ENCODE measurements at places on chromosomes 3 and 15.

DNA sequence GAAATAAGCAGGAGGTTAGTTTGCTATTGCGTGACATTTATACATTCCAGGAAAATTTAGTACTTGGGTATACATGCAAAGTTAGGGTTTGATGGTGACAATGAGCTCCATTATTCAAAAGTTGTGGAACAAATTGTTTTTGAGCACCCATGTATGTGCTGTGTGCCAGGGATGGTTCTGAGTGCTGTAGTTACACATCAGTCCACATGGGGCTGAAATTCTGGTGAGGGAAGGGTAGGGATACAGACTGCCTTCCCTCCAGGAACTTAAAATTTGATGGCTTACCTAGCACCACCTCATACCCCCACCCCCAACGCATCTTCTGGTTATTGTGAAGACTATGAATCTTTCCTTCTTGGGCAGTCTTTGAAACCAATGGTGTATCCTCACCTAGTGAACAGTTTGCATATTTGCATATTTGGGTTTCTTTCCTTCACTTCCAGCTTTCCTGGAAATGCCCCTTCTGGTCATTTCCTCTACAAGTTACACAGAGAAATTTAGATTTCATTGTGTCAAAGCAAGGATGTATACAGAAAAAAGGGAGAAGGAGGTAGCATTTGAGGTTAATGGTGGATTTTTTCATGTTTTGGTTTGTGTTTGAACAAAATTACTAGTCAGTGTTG is 222.0 kb upstream of the IL12A start:
- DNase-seq, result no peak

GRCh38 chr3:101778385-101779046 is 495 bp upstream of the NXPE3 start:
- DNase-seq, result no peak

DNA sequence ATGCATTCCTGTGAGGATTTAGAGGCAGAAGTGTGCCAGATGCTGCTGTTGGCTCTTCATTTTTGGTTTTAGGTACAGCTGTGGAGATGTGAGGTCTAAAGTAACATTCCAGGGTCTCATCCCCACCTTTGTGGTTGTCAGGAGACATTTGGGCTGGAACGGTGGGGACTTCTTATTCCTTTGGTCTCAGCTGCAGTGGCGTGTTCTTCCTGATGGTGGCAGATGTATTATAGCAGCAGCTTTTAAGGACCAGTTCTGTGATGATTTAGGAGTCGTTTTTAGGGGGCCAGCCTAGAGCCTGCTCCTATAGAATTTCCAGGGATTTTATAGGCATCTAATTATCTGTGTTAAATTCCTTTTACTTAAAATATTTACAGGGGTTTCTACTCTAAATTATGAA is 221.0 kb upstream of the EOMES start:
- peak; percentile 1 for DNase-seq

- DNase-seq, result no peak
Observed at GRCh38 chr15:87744815-87745214, 511.7 kb downstream of the NTRK3 start.

GRCh38 chr3:194344012-194344411 is 7.1 kb downstream of the CPN2 start:
- DNase-seq, result peak; percentile 77

DNA sequence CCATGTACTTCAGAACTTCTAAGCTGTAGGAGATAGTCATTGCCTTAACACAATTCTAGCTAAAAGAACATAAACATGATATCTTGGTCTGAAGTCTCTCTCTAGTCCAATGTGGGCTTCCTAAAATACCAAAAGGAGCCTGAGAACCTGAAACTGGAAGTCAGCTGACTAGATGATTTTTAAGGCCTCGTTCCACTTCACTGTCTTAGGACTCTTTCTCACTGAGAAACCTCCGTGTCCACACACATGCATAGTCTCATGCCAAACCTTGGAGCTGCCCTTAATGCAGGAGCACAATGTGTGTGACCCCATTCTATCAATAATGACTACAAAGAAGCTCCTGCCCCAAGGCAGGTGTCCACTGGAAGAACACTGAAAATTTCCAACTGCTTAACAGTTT is 87.7 kb downstream of the ETFA start:
- no peak for DNase-seq

- DNase-seq, result no peak
Observed at GRCh38 chr3:122066331-122067213, 11.4 kb downstream of the CD86 start.

- no peak for DNase-seq
Observed at GRCh38 chr15:62279041-62279440, 114.0 kb upstream of the C2CD4B start.

DNA sequence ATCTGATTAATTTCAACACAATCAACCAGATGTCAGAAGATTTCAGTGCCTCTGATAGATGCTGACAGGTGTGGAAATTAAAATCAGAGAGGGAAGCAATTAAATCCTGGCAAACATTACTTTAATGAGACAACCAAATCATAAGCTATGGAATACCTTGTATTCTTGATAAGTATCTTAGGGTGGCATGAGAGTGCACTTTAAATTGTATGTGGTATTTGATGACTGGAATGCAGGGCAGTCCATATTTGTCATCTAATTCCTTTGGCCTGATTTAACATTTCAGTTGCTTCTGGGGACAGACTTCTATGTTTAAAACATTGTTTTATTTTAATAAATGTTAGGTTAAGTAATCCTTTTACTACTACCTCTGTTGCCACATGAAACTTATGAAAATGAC is 184.1 kb downstream of the LPP start:
- no peak for DNase-seq

GRCh38 chr15:27820232-27820631 is 278.9 kb downstream of the OCA2 start:
- DNase-seq, result no peak

- DNase-seq, result no peak
Observed at GRCh38 chr3:48057521-48057920, 41.3 kb upstream of the MAP4 start.

- DNase-seq, result no peak
Observed at GRCh38 chr3:107848351-107848915, 242.4 kb downstream of the CD47 start.

- DNase-seq, result peak; percentile 32
Observed at GRCh38 chr3:155870945-155871745, 695 bp downstream of the GMPS start.

- DNase-seq, result no peak
Observed at GRCh38 chr3:149657321-149657925, 402 bp downstream of the WWTR1 start.

DNA sequence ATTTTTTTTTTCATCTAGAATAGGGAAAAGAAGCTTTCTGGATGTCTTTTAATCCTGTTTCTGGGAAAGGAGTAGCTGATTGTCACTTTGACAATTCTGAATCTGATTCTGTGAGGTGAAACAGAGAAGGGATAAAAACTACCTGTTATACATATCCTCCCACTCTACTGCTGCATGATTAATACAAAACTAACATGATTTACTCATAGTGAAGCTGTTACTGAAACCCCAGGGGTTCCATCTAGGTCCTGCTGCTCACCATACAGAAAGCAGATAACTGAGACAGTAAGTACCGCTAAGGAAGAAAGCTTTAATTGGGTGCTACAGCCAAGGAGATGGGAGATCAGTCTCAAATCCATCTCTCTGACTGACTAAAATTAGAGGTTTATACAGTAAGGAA is 610.9 kb upstream of the ALCAM start:
- no peak for DNase-seq

- DNase-seq, result no peak
Observed at GRCh38 chr3:64625381-64625780, 62.4 kb downstream of the ADAMTS9 start.

- no peak for DNase-seq
Observed at GRCh38 chr3:87351937-87352336, 75.6 kb upstream of the POU1F1 start.

GRCh38 chr3:139470199-139470598 is 6.1 kb downstream of the RBP2 start:
- no peak for DNase-seq

DNA sequence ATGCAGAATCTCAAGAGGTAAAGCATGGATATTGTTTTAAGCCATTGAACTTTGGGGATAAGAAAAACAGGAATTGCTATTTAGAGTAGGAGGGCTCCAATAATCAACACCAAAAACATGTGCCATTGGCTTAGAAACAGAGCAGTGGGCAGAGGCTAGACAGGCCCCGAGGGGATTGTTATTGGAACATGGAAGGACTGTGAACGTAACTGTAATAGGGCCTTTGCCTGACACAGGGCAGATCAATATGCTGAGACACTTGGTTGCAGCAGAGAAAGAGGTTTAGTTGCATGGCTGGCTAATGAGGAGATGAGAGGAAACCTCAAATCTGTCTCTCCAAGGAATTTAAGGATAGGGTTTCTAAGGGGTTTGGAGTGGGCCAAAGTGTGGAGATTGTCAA is 36.9 kb upstream of the RAF1 start:
- DNase-seq, result no peak

DNA sequence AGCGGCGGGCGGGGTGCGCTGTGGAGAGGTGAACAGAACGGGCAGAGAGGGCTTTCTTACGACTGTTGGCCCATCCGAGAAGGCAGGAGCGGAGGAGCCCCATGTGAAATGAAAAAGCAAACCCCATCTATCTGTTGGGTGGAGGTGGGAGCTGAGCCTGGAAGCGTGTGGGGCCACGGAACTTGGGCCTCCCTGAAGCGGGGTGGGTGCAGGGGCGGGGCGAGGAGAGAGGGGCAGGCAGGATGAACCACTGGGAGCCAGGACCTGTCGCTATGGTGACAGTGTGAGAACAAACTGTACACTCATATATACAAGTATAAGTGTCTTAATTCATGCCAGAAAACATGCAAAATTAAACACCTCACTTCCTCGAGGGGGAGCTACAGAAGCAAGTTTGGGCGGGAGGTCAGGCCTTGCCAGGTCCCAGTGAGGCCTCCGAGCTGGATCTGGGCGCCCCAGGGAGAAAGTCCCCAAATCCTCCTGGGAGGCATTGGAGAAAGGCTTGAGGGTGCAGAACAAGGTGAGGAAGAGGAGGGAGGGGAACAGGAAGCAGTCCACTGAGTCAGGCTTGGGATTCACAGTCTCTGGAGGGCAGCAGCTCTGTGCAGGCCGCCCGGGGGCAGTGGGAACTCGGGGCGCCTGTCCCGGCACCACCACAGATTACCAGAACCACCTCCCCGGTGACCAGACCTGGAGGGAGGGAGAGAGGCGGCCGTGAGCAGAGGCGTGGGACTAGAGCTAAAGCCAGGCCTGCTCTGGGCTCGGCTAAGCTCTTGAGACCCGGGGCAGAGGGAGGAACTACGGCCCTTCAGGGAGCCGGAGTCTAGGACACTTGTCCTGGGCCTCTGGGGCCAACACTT is 34.8 kb downstream of the RBPMS2 start:
- no peak for DNase-seq

DNA sequence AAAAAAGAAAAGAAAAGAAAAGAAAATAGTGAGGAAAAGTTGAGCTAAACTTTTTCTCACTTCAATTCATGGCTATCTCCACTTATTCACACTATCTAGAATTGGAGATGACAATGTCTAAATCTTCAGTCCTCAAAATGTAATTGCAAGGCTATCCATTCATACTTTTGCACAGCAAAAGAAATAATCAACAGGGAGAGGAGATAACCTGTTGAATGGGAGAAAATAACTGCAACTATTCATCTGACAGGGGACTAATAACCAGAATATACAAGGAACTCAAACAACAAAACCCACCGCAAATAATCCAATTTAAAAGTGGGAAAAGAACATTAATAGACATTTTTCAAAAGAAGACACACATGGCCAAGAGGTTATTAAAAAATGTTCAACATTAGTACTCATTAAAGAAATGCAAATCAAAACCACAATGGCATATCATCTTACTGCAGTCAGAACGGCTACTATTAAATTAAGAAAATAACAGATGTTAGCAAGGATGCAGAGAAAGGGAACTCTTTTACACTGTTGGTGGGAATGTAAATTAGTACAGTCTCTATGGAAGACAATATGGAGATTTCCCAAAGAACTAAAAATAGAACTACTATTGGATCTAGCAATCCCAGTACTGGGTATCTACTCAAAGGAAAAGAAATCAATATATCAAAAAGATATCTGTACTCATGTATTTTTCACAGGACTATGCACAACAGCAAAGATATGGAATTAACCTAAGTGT is 73.5 kb upstream of the PPIB start:
- no peak for DNase-seq

DNA sequence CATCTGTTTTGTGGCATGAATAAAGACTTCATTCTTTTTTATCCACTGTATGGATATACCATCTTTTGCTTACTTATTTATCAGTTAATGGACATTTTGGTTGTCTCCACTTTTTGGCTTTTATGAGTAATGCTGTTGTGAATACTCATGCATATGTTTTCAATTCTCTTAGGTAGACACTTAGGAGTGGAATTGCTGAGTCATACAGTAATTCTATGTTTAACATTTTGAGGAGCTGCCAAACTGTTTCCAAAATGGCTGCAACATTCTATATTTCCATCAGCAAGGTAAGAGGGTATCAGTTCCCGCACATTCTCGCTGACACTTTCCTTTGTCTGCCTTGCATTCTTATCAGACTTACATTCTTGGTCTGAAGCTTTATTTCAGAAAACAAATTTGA is 191.1 kb downstream of the WNT5A start:
- no peak for DNase-seq

GRCh38 chr3:104359546-104359945 is 1007.2 kb upstream of the ALCAM start:
- no peak for DNase-seq

GRCh38 chr3:6528951-6529350 is 332.0 kb upstream of the GRM7 start:
- DNase-seq, result no peak

DNA sequence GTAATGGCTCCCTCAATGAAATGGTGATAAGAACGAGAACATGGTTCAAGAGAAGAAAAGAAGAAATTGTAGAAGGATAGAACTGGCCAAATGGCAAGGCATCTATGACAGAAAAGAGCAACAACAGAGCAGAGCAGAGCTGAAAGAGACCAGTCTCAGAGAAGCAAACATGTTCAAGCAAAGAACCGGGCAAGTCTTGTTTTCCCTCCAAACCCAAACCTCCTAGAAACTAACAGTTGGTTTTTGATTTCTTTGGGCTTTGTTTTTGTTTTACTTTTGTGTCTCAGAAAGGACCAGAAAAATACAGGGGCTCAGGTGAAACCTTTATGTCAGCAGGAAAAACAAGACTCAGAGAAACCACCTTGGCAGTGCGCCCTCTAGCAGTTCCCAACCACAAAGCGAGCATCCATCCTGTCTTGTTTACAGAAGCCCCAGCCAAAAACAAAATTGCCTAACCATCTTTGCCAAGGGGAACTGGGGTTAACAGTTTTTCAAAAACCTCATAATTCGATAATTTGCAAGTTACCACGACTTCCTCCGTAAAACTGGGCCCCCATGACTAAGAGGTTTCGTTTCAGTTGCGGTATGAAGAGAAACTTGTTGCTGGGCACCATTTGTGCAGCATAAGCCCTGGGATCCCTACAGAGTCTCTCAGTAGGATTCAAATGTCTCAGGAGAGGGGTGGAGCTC is 159.2 kb upstream of the SLC24A5 start:
- no peak for DNase-seq

DNA sequence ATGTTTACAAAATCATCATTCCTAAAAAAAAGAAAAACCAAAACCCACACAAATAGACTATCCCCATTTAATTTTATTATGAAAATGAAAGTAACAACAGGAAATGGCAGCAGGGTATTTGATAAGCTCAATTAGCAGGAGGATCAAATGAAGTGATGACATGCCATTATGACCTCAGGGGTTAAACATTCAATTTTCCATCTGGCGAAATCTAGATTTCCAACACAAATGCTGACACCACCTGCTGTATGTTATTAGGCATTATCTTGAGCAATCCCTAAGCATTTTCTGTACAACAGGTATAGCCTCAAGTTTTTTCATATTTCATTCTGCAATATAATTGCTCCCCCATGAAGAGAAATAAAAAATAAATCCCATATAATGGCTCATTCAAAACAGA is 57.1 kb downstream of the SHQ1 start:
- DNase-seq, result no peak

GRCh38 chr15:87817553-87817952 is 439.0 kb downstream of the NTRK3 start:
- no peak for DNase-seq

Data from CD8-positive, alpha-beta memory T cell (primary cell).